Ammon's horn (tissue), 1 donor: ENCODE measurements at places on chromosomes 12 and 14.

DNA sequence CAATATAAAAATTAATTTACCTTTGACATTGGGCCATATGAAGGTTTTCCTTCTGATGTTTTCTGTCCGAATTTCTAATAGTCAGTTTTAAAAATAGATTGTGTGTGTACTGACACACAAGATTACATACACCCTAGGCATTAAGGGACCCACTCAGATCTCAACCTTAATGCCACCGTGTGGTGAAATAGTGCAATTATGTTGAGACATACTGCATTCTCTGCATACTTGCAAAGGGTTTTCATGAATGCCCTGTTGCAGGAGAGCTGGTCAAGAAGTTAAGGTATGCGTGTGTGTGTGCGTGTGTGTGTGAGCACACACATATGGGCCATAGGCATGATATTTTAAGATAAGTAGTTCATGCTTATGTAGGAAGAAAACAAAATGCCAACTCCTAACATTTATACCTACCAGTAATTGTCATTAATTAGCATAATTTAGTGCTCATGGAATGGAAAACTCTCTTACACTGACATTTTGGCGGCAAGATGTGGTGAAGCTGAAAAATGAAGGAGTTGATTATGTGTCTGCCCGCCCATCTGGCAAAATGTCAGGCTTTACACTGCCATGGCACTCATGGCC is 58.8 kb downstream of the PIK3C2G start:
- no peak for DNase-seq

DNA sequence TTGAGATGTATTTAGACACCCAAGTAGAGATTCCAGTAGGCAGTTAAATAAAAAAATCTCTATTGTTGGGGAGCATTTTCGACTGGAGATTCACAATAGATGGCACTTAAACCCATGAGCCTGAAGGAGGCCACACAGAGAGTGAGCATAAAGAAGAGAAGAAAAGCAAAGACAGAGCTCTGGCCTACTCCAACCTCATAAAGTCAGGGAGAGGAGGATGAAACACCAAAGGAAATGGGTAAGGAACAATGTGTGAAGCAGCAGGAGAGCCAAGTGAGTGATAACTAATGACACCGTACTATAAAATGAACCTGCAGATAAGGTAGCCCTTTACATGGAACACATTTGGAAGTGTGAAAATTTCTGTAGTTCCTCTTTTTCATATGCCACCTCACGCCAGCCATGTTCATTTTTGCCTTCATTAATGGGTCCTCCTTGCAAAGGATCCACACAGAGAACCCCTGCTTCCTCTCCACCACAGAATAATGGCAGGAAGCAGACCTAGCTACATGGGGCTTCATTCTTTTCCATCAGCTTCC is 150.0 kb upstream of the SYT10 start:
- no peak for DNase-seq

DNA sequence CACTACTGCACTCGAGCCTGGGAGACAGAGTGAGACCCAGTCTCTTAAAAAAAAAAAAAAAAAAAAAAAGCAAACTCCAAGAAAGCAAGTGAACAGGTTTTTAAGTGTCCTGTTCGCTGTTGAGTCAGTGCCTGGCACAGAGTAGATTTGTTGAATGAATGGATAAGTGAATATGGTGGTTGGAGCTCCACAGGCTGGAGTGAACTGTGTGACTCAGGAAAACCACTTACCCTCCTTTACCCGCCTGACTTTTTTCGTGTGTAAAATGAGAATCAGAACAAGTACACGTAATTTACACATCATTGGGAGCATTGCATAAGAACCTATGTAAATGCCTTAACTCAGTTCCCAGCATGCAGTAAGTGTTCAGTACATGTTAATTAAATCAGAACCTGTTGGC is 24.0 kb upstream of the ESRRB start:
- DNase-seq, result no peak

- DNase-seq, result no peak
These were observed 59.4 kb upstream of the E2F7 start for GRCh38 chr12:77124767-77125166.

DNA sequence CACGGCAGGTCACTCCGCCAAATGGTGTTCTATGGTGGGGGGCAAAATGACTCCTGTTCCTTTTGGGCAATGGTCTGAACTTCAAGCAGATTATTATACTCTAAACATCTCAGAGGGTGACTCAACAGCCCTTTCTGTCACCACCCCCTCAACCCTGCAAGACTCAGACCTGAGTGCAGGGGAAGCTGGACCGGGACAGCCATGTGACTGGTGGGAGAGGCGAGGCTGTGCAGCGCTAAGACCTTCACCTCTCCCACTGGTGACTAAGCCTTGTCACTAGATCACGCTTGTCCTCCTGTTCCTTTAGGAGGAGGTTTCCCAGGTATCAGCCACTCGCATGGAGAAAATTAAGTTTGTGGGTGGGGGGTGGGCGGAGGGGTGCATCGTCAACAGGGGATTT is 67.1 kb upstream of the CCND2 start:
- no peak for DNase-seq

- DNase-seq, result no peak
These were observed 32.0 kb upstream of the JDP2 start for GRCh38 chr14:75395862-75396261.
